ENCODE measurements at places on chromosomes 4 and X. TPM values are rescaled to one million over a fixed set of nuclear protein-coding genes. Genes with fewer than 3 reads are reported as not detected.
A peak's percentile ranks its signal among the peaks of the same experiment; 100 is the strongest.

The UCHL1 gene
- 9.6 TPM for total RNA-seq

The RENBP gene
- 7.6 TPM for total RNA-seq

The UGT8 gene
- total RNA-seq, result 2.1 TPM

The CDKL2 gene
- total RNA-seq, result 1.2 TPM

The NALF2 gene
- total RNA-seq, result not detected

The NHS gene
- total RNA-seq, result 2.0 TPM

The COL25A1 gene
- total RNA-seq, result 0.53 TPM

The CFAP99 gene
- not detected for total RNA-seq

- H3K27ac ChIP-seq, result no peak overlapping the region
- no peak for DNase-seq
- peaks cover 7% of the 10 kb centered on the region for H3K4me1 ChIP-seq
- H3K4me3 ChIP-seq, result no peak overlapping the region
Measured at GRCh38 chr4:86043755-86044592, 315.9 kb downstream of the MAPK10 start.

DNA sequence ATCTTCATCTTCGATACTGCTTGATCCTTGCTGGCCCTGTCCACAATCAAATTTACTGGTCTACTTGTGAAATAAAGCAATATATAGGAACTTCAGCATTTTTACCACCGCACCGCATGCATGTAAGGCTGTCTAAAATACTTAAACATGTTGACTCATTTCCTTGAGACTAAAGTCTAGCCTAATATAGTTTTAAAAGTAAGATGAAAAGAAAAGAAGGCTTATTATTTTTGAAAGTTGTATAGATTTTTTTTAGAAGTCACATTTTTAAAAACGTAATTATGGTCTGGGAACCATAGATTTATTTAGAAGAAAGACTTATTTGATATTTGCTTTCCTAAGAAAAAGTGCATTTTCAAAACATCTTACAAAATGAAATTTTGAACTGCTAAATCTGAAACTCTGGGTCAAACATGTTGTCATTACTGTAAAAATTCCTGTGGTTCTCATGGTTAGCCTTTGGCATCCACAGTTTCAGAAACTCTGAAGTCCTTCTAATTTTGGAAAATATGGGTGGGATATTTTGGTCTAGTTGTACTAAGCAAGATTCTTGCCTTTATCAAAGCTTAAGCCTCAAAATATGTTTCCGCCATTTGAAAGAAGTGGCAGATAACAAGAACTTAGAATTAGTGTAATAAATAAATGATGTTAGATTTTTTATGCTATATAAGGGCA, 423.5 kb upstream of the CTSO start:
- no peak overlapping the region for H3K4me3 ChIP-seq
- no peaks in the 10 kb centered on the region for H3K36me3 ChIP-seq
- no peak for DNase-seq
- H3K27ac ChIP-seq, result no peak overlapping the region
- H3K4me1 ChIP-seq, result no peaks in the 10 kb centered on the region
- no peaks in the 10 kb centered on the region for H3K27me3 ChIP-seq

DNA sequence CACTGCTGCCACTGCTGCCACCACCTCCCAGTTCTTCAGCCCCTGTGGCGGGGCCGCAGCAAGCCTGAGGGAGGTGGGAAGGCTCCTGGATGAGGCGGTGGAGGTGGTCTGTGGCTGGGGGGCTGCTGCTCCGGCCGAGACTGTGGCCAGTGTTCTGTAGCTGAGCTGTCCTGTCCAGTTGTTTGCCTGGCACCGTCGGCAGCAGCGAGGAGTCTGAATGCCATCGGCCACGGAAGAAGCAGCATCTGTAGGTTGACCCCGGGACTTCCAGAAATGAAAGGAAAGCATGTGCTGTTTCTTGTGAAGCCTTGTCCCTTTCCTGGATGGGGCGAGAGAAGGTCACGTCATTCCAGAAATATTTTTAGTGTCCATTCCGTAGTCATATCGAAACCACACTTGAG, 3.3 kb downstream of the C4orf54 start:
- H3K36me3 ChIP-seq, result no peaks in the 10 kb centered on the region
- H3K27ac ChIP-seq, result no peak overlapping the region
- peaks cover 39% of the 10 kb centered on the region for H3K27me3 ChIP-seq

DNA sequence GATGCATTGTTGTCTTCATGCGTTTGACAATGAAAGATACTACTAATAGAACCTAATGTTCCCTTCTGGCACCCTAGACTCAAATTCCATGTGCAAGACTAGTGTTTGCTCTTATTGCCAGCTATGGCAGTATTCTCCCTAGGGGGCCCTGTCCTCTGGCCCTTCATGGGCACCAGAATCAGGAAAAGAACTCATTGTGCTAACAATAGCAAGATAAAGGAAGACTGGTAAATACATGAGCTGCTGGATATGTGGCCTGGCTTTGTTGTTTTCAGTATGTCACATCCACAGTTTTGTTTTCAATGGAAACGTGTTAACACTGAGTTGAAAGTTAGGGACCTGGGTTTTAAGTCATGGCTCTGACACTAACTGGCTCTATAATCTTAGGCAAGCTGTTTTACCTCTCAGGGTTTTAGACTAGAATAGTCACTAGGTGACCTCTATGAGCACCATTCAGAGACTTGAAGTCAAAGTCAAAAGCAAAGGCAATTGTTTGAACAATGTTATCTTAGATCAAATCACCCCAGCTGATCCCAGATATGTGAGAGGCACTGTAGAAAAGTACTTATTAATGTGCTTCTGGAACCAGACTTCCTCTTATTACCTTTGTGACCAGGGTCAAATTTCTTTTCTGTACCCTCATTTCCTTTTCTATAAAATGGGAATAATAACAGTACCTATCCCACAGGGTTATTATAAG, 253.7 kb upstream of the DIAPH2 start:
- no peak overlapping the region for H3K27ac ChIP-seq
- H3K36me3 ChIP-seq, result no peaks in the 10 kb centered on the region
- no peaks in the 10 kb centered on the region for H3K27me3 ChIP-seq
- no peak overlapping the region for H3K4me3 ChIP-seq
- H3K4me1 ChIP-seq, result no peaks in the 10 kb centered on the region

DNA sequence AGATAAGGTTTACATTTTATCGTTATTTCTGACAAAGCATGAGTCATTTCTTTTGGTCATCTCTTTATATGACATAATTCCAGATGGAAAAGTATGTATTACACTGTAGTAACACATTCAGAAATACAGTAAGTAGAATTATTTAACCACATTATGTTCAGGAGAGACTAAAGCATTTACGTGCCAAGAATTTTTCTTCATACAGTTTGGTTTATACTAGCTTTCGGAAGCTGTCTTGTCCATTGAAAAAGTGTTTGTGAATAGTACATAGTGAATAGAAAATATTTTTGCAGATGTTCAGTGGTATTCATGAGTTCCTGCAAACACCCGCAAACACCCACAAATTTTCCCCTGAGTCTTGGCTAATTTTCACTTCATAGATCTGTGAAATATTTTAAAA, 1033.0 kb upstream of the INTU start:
- no peak overlapping the region for H3K4me3 ChIP-seq
- no peak for DNase-seq
- no peak overlapping the region for H3K27ac ChIP-seq
- no peaks in the 10 kb centered on the region for H3K4me1 ChIP-seq
- no peaks in the 10 kb centered on the region for H3K27me3 ChIP-seq

DNA sequence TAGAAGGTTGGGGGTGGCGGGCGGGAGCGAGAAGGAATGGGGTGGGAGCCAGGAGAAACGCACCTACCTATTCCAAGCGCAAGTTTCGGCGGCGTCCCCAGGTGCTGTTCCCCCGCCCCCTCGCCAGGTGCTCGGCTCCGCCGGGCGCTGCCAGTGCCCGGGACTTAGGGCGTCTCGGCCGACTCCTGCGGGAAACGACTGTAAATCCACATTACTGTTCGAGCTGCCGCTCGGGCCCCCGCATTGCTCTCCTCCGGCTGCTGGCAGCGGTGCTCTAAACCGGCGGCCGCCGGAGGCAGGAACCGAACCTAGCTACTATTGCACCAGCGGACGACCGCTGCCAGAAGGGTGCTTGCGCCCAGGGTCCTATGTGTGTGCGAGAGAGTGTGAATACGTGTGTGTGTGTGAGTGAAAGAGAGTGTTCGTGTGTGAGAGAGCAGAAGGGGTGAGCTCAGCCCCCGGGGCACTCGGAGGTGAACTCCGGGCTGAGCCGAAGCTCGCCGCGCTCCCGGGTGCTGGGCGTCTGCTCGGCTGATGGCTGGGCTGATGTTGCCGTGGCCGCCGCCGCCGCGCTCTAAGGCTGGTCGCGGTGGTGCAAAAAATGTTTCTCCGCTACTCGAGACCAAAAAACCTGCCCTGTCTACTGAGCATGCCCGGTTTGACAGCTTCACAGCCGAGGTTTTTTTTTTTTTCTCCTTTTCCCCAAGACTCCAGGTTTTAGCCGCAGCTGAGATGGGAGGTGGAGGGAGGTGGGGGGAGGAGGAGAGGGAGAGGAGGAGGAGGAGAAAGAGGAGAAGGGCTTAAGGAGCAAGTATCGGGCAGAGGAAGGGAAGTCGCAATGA, 115.7 kb upstream of the TEX13C start:
- no peak for DNase-seq
- H3K4me3 ChIP-seq, result peak overlapping the region; percentile 49
- H3K36me3 ChIP-seq, result no peaks in the 10 kb centered on the region
- peaks cover 41% of the 10 kb centered on the region for H3K27me3 ChIP-seq
- H3K4me1 ChIP-seq, result no peaks in the 10 kb centered on the region

GRCh38 chr4:176359590-176359989, 39.8 kb downstream of the SPCS3 start:
- H3K27ac ChIP-seq, result no peak overlapping the region
- H3K4me1 ChIP-seq, result no peaks in the 10 kb centered on the region
- no peak for DNase-seq
- no peaks in the 10 kb centered on the region for H3K36me3 ChIP-seq

GRCh38 chrX:7647831-7648230, 195.1 kb upstream of the VCX start:
- H3K4me1 ChIP-seq, result no peaks in the 10 kb centered on the region
- no peak overlapping the region for H3K27ac ChIP-seq
- no peak overlapping the region for H3K4me3 ChIP-seq

- H3K4me3 ChIP-seq, result no peak overlapping the region
- H3K36me3 ChIP-seq, result no peaks in the 10 kb centered on the region
- no peaks in the 10 kb centered on the region for H3K27me3 ChIP-seq
- DNase-seq, result no peak
Measured at GRCh38 chrX:97524997-97525396, 641.3 kb downstream of the RPA4 start.

Measured in esophagus squamous epithelium (tissue), 5 donors.